ENCODE measurements at places on chromosomes 6 and 20.
A peak's percentile ranks its signal among the peaks of the same experiment; 100 is the strongest.

DNA sequence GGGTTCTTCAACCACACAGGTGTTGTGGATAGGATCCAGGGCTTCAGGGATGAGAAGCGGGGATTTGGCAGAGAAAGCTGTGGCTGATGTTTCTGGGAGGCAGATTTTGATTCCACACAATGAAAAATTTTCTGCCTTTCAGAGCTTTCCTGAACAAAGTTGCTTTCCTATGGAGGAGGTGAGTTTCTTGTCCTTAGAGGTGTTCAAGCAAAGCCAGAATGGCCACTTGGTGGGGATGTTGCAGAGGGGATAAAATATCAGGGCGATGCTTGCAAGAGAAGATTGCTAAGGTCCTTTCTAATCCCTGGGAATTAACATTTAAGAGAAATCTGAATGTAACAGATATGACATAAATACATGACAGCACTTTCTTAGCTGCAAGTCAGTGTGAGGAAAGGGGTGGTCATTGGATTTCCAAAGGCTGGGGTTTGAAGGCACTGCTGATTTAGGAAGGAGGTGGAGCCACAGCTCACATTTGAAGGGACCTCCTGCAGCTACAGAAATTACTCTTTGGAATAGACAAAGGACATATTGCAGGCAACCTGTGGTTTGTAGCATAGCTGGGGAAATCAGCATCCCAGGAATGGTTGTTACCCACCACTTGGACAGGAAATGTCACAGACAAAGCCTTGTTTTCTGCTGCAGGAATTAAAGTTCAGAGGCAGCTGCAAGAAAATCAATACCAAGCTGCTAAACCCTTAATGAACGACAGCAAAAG is 271.1 kb upstream of the CHD6 start:
- DNase-seq: peak; percentile 31

GRCh38 chr6:157761331-157761921 is 61.6 kb upstream of the SNX9 start:
- DNase-seq: peak; percentile 38

GRCh38 chr6:101832371-101832770 is 438.9 kb downstream of the GRIK2 start:
- DNase-seq: no peak

- DNase-seq: no peak
Measured at GRCh38 chr6:68975064-68975463, 340.0 kb downstream of the ADGRB3 start.

DNA sequence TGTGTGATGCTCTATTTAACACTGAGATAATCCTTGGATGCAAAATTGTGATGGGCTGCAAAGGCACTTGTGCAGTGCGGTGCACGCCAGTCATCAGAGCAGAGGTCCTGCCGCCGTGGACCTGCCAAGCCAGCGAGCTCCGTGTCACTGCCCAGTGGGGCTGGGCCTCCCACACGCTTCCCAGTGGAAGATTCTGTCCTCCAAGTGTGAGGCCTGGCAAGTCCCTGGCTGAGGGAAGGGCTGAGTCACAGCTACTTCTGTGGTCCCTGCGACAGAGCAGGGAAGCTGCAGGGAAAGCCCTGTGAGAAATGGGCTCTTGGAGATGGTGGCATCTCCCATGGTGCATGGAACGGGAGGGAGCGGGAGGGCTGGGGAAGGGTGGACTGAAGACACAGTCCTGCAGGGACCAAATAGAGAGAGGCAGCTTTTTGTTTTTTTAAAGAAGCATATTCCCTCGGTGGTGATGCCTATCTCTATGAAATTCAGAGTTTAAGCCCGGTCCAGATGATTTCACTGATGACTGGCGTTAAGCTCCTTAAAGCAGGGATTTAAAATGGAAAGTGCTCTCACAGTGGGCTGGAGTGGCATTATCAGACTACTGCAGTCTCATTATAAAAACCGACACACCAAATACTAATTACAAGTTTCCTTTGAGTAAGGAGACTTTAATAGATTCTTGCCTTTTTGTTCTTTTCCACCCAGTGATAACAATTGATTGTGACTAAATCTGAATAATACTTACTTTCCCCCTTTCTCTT is 413.7 kb downstream of the QKI start:
- no peak for DNase-seq

DNA sequence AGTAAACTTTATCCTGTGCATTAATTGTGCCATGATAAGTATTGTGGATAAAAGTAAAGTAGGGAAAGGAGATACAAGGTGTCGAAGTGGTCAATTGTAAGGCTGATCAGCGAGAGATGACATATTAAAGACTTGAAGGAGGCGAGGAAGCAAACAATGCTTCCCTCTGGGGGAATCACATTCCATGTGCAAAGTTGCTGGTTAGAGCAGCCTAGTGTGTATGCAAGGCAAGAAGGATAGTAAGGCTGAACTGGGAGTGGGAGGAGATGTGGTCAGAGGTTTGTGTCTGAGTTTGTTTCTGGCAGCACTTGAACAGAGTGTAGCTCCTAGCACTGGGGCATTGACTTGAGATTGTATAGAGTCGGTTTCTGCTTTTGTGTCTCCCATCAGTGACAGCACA is 122.9 kb downstream of the SLC35F1 start:
- no peak for DNase-seq

DNA sequence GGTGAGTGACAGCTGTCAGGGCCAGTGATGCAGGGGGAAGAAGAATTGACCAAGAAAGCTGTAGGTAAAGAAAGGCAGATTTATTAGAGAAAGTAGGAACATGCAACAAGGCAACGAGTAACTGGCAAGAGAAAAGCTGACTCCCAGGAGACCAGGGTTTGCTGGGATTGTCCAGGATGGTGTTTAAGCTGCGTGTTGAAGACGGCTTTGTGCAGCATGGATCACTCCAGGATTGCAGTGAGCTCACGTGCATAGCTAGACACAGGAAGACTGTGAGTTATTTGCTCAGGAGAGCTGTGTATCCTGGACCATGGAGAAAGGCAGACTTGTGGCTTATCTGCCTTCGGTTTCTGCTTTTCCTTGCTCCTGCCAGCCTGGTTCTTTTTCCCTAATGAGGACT is 87.6 kb downstream of the TTLL2 start:
- no peak for DNase-seq

DNA sequence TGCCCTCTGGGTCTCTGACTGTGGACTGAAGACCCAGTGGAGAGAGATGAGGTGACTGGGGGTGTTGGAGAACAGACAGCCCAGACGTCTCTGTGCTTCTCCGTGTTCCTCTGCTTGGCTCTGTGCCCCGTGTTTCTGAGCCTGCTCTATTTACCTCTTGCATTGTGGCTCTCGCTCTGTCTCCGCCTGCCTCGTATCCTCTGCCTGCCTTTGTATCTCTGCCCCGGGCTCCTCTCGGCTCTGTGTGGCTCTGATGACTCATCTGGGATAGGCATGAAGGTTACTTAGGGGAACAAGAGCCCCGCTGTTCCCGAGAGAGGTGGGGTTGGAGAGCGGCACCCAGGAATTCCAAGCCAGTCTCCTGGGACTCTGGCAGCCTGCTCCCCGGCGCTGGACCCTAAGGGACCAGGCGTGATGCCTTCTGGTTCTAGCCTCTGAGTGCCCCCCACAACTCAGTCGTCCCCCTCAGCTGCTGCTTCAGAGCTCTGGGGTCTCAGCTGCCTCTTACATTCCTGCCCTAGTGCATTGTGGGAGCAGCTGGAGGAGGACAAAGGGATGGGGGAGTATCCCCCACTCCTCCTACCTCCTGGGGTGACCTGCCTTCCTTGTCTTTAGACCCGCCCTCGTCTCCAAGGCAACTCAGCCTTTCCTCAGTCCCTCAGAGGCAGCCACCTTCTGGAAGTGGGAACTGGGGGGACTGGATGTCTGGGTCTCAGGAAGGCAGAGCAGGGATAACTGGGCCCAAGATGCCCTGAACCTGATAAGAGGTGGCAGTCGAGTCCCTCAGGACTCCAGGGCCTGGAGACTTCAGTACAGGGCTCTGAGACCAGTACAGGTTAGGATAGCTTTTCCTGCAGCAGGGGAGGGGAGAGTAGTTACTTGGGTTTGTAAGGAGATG is 1.9 kb downstream of the DDR1 start:
- peak; percentile 96 for DNase-seq

- DNase-seq: peak; percentile 80
Measured at GRCh38 chr6:17115251-17116116, 13.6 kb downstream of the STMND1 start.

DNA sequence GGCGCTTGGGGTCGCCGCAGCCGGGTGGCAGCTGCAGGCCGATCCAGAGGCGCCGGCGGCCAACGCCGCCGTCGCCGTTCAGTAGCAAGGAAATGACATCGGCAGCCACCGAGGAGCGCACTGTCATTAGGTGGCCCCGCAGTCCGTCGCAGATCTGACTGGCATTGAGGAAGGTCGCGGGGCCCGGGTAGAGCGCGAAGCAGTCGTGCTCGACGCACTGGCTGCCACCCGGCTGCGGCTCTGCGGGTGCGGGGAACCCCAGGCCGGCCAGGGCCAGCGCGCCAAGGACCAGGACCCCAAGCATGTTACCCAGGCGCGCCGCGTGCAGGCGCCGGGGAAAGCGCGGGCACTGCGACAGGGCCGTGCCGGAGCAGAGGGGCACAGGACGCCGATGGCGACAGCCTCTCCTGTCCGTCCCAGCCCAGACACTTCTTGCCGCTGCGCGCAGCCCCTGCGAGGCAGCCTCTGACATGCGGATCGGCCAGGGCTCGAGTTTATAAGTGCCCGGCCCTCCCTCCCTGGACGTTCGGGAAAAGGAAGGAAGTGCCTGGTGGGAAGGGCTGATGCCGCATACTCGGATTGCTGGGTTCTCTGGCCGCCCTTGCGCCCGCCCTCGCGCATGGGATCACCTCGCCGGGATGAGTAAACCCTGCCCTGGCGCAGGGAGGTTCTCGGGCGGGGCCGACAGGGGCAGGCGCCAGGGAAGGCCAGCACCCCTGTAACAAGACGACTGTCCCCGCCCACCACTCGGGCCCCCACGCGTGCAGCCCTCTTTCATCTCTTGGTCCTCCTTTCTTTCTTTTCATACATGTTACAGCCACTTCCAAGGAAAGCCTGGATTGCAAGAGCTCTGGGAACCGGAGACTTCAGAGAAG is at the start of gene THBD:
Gene THBD, minus strand, starts transcription at position 472 of the 875 bp plus-strand sequence. Its CDS starts 168 bp downstream, at position 304.
- DNase-seq: peak; percentile 92
